Activated CD4-positive, CD25-positive, alpha-beta regulatory T cell treated with anti-CD3 and anti-CD28 coated beads, Interleukin-2, amount 50 U/mL, for 24 hours (primary cell): ENCODE measurements at places on chromosomes 11 and 22.
A peak's percentile ranks its signal among the peaks of the same experiment; 100 is the strongest.

DNA sequence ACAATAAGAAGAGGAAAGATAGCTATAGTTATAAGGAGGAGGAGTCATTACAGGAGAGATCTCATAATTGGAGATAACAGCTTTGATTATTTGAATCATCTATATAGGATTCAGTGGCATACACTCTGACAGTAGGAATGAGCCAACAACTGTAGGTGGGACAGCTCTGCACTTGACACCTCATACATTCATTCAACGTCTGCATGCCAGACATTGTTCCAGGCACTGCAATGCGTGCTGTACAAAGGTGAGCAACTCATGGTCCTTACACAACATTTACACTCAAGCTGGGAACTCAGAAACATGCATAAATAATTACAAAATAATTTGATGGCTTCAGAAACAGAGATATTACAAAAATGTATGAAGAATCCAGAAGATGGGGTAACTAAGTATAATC is 154.3 kb downstream of the MSANTD4 start:
- ATAC-seq: no peak

- ATAC-seq: no peak
These were observed 36.0 kb downstream of the COMMD9 start for GRCh38 chr11:36253238-36253637.

- ATAC-seq: no peak
These were observed 60.0 kb upstream of the HTATIP2 start for GRCh38 chr11:20303391-20303965.

GRCh38 chr11:92941676-92942571 is 27.5 kb upstream of the MTNR1B start:
- ATAC-seq: no peak

DNA sequence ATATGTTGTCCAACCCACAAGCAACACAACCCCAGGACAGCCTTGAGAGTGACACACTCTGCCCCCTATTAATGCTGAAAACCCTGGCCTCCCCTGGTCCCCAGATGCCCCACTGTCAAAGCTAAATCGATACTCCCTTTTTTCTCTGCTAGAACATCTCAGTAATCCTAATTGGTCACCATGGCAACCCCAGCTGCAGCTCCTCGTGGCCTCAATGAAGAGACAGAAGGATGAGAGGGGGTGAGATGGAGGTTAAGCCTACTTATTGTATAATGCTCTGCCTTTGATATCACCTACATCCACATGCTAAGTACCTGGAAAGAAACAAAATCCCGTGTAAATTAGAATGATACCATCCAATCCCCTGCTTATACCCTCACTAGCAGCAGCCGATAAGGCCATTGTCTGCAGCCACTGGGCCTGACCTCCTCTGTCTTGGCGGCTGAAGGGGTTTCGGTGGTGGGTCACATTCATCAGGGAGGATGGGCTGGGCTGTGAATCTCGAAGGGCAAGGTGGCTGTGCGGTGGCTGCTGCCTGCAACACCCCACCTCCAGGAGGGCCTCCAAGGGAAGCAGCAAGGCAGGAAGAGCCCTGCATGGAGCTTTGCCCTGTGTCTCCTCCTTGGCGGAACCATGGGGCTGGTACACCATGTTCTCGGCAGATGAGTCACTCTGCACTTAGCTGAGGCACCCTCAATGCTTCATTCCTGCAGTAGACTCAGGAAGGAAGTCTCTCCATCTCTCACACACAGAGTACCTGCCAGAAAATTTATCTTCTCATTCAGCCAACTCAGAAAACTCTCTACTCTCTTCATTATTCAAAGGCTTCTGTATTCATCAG is 399.5 kb downstream of the BUD13 start:
- ATAC-seq: no peak

DNA sequence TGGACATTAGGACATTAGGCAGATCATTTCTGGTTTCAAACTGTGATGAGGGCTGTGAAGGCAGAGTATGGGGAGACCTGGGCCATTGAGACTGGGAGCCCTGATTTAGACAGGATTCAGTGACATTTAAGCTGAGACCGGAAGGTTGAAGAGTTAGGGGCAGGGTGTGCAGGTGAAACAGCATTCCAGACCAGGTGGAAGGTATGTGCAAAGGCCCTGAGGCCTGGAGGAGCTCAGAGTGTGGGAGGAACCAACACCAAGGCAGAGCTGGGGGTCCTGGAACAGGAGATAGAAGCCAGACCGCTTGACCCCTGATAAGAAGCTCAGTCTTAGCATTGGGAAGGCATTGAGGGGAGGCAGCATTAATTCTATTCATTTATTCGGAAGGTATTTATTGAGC is 32.5 kb downstream of the ZC3H7B start:
- no peak for ATAC-seq

- ATAC-seq: no peak
These were observed 104.2 kb upstream of the HSD17B12 start for GRCh38 chr11:43576320-43576802.

- peak; percentile 98 for ATAC-seq
These were observed 8.8 kb upstream of the CTSD start for GRCh38 chr11:1772270-1773130.

GRCh38 chr22:39283322-39284141 is 35.9 kb downstream of the RPL3 start:
- ATAC-seq: no peak

DNA sequence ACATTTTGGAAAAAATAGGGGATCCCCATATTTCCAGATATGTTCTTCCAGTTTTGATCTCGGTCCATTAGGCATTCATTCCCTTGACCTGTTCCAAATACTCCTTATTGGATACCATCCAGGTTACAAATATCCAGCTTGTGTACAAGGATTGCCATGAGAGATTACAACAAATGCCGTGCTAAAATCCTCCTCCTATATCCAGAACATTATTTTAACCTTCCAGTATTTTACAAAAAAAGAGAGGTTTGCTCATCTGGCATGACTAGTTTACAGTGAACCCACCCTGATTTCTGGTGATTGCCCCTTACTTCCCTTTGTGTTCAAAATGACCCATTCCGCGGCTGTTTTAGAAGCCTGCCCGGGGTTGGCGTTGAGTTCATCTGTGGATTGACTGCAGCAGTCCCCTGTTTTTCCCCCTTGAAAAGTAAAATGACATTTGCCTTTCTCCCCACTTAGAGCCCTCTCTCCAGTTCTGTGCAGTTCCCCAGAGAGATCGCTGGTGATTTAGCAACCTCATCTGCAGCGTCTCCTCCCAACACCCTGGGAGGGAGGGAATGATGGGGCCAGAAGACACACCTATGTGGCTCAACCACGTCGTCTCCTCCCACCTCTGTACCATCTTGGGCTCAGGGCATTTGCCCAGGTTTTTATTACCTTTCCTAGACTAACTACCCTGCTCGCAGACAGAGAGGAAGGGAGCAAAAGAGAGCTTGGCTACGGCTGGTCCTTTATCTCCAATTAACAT is 73.6 kb downstream of the DSCAML1 start:
- no peak for ATAC-seq

- no peak for ATAC-seq
These were observed 373.5 kb downstream of the GUCY1A2 start for GRCh38 chr11:106644824-106645223.

- no peak for ATAC-seq
These were observed 3.4 kb downstream of the ARSA start for GRCh38 chr22:50624347-50625130.

GRCh38 chr11:130131961-130132850 is 27.4 kb upstream of the ST14 start:
- peak; percentile 75 for ATAC-seq

- ATAC-seq: no peak
These were observed 1165.1 kb downstream of the BRD1 start for GRCh38 chr22:48662476-48663135.

DNA sequence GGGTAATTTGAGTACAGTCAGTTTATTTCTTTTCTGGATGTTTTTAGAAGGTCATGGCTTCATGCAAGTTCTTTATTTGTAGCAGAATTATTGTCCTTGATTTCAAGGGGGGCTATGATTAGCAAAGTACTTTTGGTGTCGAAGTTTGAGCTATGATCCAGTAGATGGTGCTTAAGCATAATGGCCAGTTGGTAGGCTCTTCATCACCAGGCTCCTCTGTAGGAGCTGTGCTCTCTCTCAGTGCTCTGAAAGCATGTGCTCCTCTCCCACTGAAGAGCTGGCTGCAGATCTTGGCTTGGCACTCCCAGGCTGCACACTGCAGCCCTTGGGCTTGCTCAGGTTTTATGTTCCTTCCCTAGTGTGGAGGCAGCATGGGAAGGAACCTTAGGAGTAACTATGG is 852.7 kb downstream of the LUZP2 start:
- no peak for ATAC-seq

GRCh38 chr11:65917077-65917433 is 1.8 kb downstream of the C11orf68 start:
- ATAC-seq: no peak

DNA sequence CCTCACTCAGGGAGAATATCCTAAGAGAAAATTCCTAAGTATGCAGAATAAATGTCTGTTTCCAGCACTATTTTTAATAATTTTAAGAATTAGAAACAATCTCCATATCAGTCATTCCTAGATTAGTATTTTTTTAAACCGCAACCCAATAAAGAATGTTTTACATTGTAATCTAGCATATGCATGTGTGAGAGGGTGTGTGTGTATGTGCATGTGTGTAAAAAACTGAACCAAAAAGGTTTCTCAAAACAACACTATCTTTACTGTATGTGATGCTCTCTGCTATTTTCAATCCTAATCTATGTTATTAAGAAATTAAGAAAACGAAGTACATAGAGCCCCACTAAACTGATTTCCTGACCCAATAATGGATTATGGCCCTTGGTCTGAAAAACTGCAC is 90.6 kb upstream of the AKIP1 start:
- no peak for ATAC-seq

DNA sequence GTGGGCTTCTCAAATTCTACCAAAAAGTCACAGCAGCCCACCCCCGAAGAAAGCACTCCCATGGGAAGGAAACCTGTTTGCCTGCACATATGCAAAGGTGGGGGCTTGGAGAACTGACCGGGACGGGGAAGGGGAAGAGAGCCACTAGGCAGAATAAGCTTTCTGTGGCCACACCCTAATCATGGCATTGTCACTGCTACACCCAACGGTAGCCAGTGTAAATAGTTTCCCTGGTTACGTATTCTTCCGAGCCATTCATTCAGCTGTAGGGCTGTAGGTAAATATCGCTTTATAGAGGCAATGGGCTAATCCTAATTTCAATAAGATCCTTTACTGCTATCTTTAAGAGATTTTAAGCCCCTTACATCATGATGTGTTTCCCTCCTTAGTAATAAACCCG is 61.7 kb downstream of the PRDM11 start:
- ATAC-seq: no peak

- no peak for ATAC-seq
These were observed 782.8 kb downstream of the CNTN5 start for GRCh38 chr11:99803501-99803900.

- ATAC-seq: no peak
These were observed 48.1 kb upstream of the SHISAL1 start for GRCh38 chr22:44360668-44361381.

GRCh38 chr11:10139143-10139542 is 154.9 kb downstream of the SBF2 start:
- no peak for ATAC-seq

- ATAC-seq: no peak
These were observed 605.0 kb upstream of the CADM1 start for GRCh38 chr11:116109228-116109627.

DNA sequence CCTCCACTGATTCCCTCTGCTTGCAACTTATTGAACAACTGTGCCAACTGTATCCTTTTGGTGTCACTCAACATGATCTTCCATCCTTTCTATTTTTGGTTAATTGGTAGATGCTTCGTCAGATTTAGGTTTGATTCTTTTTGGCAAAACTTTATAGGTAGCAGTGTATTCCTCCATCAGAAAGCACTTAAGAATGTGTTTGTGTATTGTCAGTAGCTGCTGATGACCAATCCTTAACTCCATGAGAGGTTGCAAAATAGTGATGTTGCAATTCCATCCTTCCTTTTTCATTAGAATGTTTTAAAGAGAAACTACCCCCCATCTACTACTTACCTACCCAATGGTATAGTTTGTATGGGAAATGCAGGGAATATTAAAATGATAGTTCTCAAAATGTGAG is 22.1 kb downstream of the FAM76B start:
- ATAC-seq: no peak

DNA sequence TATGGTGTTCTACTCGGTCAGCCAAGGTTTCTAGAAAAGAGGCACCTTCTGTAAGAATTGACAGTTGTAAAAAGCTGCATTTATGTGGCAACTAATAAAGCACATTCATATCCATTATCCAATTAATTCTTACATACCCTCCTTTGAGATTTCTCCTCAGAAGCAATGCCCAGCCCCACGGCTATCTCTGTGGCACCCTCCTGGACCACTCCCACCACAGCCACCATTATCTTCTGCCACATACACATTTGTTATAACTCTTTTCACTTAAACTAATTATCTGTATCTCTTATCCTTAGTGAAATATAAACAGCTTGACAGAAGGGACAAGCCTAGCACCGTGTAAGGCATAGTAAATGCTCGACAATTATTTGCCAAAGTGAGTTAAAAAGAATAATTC is 48.5 kb downstream of the PAK1 start:
- no peak for ATAC-seq

- ATAC-seq: no peak
These were observed 2.9 kb upstream of the APOBEC3A start for GRCh38 chr22:38954414-38955043.

- ATAC-seq: no peak
These were observed 14.5 kb upstream of the LRRC55 start for GRCh38 chr11:57167125-57167846.
